ENCODE measurements at places on chromosomes 3 and 15.
A peak's percentile ranks its signal among the peaks of the same experiment; 100 is the strongest.

GRCh38 chr15:33029109-33029652 lies 165.3 kb downstream of the FMN1 start:
- DNase-seq, result no peak

GRCh38 chr3:30130391-30130790 lies 476.0 kb upstream of the TGFBR2 start:
- no peak for DNase-seq

DNA sequence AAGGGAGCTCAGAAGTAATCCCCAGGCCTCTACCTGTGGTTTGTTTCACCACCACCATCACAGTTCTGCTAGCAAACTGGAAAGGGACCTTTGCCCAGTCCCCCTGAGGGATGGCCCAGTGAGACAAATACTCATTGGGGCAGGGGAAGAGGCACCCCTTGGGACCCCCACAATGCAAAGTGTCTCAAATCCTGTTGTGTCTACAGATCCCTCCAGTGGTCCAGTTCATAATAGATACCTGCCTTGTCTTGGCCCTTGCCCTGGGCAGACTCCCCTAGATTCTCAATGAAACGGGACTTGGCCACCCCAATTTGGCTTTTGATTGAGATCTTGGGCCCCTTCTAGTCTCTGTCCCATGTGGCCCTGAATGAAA lies 43.8 kb upstream of the RAB6B start:
- DNase-seq, result no peak

DNA sequence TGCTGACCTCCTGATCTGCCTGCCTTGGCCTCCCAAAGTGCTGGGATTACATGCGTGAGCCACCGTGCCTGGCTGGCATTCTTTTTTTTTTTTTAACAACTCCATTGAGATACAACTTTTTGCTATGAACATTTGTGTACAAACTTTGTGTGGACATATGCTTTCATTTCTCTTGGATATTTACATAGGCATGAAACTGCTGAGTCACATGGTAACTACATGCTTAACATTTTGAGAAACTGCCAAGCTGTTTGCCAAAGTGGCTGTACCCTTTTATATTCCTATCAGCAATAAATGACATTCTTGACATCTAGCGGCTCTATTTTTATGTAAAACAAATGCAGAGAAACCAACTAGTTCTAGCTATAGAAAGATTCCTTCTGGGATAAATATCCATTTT lies 8.7 kb upstream of the YEATS2 start:
- DNase-seq, result no peak

GRCh38 chr3:198107840-198108734 lies 148.1 kb downstream of the LMLN start:
- peak; percentile 44 for DNase-seq

GRCh38 chr3:41247055-41248004 lies 48.0 kb downstream of the CTNNB1 start:
- DNase-seq, result no peak

All from H54 (cell line).